Activated gamma-delta T cell treated with anti-CD3 and anti-CD28 coated beads, Interleukin-2, amount 50 U/mL, for 16 hours (primary cell): ENCODE measurements at places on chromosomes 5 and 9.

GRCh38 chr9:71608021-71608420 is 160.3 kb downstream of the CEMIP2 start:
- DNase-seq = no peak

DNA sequence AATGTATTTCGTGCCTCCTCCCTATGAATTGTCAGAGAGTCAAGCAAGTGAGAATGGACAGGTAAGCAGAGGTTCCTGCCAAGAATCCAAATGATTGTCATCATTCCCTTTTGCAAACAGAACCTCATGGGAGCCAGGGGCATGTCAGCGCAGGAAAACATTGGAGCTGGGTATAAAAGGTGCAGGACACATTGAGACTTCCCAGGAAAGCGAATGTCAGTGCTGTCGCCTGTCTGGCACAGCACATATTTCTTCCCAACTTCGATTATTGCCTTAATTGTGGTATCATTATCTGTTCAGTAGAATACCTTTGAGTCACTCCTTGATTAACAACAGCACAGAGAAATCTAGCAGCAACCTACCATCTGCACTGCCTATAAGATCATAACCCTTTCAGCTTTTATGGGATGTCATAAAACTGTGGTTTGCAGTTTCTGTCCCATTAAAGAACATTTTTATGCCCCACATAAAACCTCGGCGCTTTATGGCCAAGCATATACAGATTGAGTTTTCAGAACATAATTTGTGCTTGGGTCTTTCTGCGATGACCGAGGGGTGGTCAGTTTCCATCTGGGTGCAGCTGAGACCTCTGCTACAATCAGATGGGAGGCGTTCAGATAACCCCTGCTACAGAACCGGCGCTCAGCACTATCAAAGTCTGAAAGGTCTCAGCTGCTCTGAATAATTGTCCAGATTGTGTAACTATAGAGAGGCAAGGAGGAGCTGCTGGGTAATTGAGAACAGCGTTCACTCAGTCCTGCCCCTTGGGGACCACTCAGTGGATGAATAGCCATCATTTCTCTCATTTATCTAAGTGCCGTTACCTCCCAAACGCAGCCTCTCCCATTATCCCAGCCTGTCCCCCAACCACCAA is 30.9 kb upstream of the WWC1 start:
- no peak for DNase-seq

GRCh38 chr9:130042406-130042884 is 544 bp downstream of the FNBP1 start:
- DNase-seq = no peak

GRCh38 chr9:111068771-111069170 is 30.5 kb upstream of the LPAR1 start:
- DNase-seq = no peak

- no peak for DNase-seq
Measured at GRCh38 chr5:127909066-127909465, 174.5 kb upstream of the SLC12A2 start.

DNA sequence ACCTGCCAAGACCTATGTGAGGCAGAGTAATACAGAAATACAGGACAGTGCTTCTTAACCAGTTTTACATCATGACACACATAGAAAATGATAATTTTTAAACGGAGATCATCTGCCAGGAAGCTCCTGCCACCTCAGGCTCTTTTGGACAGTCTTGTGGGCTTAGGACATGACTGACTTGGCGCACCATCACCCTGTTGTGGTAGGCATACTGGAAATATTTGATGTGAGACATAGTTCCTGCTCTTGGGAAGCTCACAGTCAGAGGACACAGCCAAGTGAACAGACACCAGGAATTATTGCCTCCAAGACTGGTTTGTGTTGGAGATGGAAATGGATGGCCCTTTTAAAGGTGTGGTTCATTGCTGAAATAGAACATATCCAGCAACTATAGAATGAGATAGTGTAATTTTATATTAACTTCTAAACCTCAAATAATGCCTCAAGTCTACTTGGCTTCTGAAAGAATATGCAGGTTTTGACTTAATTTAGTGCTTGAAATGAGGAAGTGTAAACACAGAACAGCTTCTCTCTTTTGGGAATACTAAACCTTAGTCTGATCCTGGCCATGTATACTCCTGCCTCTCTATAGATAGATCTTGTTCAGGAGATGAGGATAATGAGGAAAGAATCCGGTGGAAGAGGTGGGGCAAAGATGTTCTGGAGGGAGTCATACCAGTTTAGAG is 19.7 kb downstream of the CPEB4 start:
- no peak for DNase-seq
